ENCODE measurements at places on chromosomes 6 and 20.

- DNase-seq, result no peak
Measured at GRCh38 chr6:140816681-140817080, 1316.0 kb upstream of the GJE1 start.

DNA sequence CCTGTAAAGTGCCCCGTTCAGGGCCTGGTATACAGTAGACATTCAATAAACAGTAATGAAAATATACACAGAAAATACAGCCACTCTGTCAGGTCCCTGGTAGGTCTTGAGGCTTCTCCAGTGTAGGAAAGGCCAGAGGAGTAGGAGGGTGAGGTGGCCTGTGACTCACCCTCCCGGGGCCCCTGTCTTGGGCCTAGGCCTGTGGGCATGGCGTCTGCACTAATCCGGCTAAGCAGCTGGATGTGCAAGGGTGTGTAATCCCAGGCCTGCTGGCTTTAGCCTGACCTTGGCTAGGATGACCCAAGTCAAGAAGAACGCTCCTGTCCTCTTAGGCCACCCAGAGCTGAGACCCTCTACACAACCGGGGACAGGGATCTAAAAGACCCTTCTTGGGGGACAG lies 84.9 kb downstream of the KCNB1 start:
- DNase-seq, result no peak

DNA sequence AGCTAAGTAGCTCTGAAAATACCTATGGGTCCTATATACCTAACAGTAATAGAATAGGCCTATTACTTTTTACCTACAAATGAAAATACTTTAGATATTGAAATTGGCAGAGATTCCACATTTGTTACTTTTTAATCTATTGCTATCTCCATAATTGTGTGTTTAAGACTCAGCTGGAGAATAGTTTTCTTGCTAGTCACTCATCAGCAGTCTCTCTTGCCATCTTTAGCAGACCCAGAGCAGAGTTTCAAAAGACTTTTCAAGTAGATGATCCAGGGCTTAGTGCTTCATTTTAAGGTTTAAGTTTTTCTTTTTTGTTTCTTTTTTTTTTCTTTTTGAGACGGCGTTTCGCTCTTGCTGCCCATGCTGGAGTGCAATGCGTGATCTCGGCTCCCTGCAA lies 12.9 kb downstream of the ANKS1A start:
- no peak for DNase-seq

- DNase-seq, result no peak
Measured at GRCh38 chr20:19642860-19643259, 115.2 kb upstream of the RIN2 start.

DNA sequence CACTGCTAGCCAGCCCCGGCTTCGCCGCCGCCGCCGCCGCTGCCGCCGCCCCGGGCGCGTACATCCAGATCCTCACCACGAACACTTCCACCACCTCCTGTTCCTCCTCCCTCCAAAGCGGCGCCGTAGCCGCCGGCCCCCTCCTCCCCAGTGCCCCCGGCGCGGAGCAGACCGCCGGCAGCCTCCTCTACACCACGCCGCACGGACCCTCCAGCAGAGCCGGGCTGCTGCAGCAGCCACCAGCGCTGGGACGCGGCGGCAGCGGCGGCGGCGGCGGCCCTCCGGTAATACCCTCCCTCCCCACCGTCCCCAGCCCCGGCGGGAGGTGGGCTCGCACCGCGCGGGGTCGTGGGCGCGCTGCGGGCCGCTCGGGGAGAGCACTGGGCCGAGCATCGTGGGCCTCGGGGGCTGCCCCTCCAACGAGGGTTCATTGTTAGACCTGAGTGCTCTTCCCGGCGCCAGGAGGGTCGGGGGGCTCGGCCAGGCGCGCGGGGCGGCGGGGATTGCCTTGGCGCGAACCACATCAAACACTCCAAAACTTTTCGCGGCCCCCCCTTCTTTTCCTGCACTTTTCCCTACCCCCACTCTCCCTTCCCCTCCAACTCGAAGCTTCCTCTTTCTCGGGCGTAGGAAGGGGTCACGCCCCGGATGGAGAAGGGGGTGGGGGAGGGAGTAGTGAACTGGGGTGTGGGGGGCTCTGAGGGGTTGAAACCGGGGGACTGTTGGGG lies 827 bp downstream of the E2F3 start:
- DNase-seq, result peak; percentile 41

DNA sequence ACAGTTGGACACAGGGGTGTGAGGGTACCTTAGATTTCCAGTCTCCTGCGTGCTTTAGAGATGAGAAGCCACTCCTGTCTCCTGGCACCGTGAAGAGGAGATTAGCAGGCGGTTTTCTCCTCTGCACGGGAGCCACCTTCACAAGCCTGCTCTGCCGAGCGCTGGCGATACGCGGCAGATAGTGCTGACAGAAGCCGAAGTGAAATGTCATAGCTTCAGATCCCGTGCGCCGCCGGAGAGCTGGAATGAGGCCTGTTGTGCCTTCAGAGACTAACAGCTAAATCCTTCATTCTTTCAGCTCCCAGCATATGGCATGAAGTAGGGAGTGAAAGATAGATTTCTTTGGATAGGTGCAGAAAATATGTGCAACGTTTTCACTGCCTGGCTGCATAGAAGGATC lies 371.0 kb downstream of the TAF4 start:
- no peak for DNase-seq

DNA sequence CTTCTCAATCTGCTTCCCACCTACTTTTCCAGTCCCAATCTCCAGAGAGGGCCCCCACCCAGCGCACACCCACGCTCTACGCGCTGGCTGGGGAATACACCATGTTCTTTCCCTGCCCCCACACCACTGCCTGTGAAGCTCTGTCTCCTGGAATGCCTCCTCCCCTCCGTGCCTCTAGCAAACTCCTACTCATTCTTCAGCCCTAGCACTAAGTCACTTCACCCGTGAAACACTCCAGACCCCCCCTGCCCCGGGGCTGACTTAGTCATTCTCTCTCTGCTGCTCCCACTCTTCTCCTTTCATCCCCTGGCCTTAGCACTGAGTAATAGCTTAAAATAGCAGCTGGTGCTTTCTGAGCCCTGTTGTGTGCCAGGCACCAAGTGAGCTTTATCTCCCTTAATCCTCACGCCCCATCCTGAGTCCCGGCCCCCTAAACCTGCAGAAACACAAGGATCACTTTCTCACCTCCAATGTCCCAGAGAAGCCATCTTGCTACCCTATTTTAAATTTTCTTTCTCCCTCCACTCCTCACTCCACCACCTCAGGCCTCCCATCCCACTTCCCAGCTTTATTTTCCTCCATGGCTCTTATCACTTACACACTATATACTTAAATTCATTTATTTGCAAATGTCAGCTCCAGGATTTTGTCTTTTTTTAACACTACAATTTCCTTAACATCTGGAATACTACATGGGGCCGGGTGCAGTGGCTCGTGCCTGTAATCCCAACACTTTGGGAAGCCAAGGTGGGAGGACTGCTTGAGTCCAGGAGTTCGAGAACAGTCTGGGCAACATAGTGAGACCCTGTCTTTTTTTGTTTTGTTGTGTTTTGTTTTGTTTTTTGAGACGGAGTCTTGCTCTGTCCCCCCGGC lies 6.3 kb upstream of the PARD6B start:
- no peak for DNase-seq

DNA sequence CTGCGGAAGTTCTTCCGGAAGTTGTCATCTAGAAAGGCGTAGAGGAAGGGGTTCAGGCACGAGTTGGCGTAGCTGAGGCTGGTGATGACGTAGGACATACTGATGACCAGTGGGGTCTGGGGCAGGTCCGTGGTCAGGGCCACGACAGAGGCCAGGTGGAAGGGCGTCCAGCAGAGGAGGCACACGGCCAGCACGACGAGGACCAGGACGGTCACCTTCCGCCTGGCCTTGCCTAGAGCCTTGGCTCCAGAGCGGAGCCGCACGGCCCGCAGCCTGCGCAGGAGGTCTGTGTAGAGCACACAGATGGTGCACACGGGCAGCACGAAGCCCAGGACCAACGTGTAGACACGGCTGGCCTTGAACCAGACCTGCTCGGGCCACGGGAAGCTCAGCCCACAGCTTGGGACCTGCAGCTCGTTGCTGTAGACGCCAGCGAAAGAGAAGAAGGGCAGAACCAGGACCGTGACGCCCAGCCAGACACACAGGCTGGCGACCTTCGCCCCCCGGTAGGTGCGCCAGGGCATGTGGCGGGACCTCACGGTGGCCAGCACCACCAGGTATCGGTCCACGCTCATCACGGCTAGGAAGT lies 1.4 kb downstream of the NPBWR2 start:
- DNase-seq, result no peak

DNA sequence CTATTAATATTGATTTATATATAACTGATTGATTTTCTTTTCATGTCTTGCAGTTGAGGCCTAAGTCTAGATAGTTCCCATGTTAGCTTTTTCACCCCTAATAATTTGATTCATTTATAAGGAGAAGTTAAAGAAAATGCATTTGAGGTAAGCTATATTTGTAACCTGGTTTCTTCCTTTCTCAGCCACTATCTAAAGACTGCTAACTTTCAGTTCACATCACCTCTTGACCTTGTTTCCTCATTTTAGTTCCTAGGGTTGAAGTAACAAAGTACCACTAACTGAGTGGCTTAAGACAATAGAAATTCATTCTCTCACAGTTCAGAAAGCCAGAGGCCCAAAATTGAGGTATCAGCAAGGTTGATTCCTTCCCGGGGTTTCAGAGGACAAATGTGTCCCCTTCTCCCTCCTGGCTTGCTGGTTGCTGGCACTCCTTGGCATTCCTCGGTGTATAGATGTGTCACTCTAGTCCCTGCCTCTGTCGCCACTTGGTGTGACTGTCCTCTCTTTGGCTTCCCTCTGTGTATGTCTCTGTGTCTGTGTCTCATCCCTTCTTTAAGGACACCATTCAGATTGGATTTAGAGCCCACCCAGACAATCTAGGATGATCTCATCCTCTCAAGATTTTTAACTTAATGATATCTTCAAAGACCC lies 55.9 kb upstream of the C20orf144 start:
- no peak for DNase-seq

DNA sequence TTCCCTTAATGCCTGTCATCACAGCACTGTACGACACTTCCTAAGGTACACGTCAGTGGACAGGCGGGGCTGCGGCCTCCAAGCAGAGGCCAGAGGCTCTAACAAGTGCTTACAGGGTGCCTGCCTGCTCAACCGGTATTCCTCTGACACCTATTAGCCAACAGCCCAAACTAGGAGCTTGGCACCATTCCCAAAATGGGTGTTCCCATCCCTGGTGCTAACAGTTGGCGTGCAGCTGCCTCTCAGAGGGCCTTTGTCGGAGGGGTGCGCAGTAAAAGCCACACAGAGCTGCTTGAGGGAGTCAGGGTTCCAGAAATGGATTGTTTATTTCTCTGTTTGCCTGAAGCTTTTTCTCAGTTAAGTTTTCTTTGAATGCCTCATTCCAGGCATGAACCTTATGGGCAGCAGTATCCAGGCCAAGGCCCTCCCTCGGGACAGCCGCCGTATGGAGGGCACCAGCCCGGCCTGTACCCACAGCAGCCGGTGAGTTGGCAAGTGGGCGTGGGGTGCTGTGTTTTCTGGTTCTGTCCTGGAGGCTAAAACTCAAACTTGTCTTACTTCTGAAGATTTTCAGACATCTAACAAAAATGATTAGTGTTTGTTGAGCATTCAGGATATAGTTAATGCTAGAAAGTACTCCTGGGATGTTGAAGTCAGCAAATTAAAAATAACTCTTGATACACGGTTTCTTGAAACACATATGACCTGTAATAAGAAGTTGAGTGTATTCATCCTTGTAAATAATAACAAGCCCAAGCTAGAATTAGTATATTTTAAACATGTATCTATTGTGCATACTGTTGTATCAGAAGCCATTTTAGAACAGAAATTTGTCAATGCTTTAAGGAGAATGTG lies 124.7 kb downstream of the TMEM242 start:
- peak; percentile 100 for DNase-seq

Data from NCI-H1105 treated with DMSO at 0.1 percent for 48 hours (cell line).